Type B pancreatic cell (in vitro differentiated cells): ENCODE measurements at places on chromosomes 3 and 15.

- H3K27me3 ChIP-seq: no peaks in the 10 kb centered on the region
- H3K4me1 ChIP-seq: peaks cover 9% of the 10 kb centered on the region
- H3K36me3 ChIP-seq: peaks cover 32% of the 10 kb centered on the region
- no peak for DNase-seq
- H3K27ac ChIP-seq: no peak overlapping the region
- H3K4me3 ChIP-seq: no peak overlapping the region
These were observed 58.3 kb downstream of the LARS2 start for GRCh38 chr3:45446706-45447105.

DNA sequence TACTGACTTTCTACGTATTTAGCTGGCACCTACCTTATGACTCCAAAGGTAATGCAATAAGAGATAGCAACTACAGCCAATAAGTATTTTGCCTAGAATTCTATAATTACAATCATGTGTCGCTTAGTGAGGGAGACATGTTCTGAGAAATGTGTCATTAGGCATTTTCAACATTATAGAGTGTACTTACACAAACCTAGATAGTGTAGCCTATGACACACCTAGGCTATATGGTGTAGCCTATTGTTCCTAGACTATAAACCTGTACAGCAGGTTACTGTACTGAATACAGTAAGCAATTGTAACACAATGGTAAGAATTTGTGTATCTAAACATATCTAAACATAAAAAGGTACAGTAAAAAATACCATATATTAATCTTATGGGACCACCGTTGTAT lies 363.4 kb upstream of the DPH6 start:
- no peaks in the 10 kb centered on the region for H3K27me3 ChIP-seq
- no peak for DNase-seq
- no peaks in the 10 kb centered on the region for H3K36me3 ChIP-seq

GRCh38 chr3:51708216-51708845 lies 1.5 kb downstream of the GRM2 start:
- no peak overlapping the region for H3K27ac ChIP-seq
- H3K4me1 ChIP-seq: no peaks in the 10 kb centered on the region
- peak overlapping the region; percentile 84 for H3K4me3 ChIP-seq
- peaks cover 28% of the 10 kb centered on the region for H3K27me3 ChIP-seq
- DNase-seq: no peak

- no peak overlapping the region for H3K27ac ChIP-seq
- H3K36me3 ChIP-seq: no peaks in the 10 kb centered on the region
- peaks cover 10% of the 10 kb centered on the region for H3K4me1 ChIP-seq
- no peak for DNase-seq
- no peak overlapping the region for H3K4me3 ChIP-seq
These were observed 47.2 kb downstream of the THBS1 start for GRCh38 chr15:39628144-39628508.

DNA sequence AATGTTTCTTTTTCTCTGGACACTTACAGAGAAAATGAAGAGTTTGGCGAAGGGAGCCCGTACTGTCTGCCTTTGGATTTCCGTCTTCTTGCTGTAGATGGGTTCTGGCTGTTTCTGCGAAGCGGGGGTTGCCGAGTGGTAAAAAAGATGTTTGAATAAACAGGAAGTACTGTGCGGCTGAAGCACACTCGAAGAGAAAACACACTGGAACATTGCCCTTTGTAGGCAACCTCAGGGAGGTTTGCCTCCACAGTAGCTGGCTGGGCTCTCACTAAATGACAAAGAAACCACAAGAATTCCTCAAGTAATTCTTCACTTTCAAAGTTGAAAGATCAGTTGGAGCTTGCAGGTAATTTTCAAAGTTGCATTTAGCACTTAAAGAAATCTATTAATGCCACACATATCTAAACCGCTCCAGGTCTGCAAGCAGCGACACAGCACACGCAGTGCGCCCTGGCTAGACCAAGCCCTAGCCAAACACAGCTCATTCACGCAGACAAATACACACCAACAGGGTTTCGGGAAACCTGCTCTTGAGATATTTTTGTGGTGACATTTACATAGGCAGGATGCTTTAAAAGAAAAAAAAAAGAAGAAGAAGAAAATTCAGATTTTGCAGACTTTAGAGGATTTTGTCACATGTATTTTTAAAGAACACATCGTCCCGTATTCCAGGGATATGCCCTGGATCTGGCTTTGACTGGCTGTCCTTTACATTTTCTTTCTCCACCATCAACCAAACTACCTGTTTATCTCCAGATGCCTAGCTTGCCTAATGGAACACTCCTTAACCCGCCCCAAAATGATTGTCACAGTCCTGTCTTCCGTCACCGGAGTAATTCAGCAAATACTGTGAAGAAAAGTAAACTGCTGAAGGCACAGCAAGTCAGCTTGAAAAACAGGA lies 452.8 kb downstream of the FOXP1 start:
- DNase-seq: no peak
- peaks cover 67% of the 10 kb centered on the region for H3K4me1 ChIP-seq
- peak overlapping the region; percentile 96 for H3K27ac ChIP-seq
- H3K36me3 ChIP-seq: no peaks in the 10 kb centered on the region
- no peaks in the 10 kb centered on the region for H3K27me3 ChIP-seq

GRCh38 chr3:40237889-40238571 lies 71.5 kb upstream of the EIF1B start:
- no peak for DNase-seq
- no peak overlapping the region for H3K4me3 ChIP-seq
- no peaks in the 10 kb centered on the region for H3K36me3 ChIP-seq
- no peaks in the 10 kb centered on the region for H3K4me1 ChIP-seq

DNA sequence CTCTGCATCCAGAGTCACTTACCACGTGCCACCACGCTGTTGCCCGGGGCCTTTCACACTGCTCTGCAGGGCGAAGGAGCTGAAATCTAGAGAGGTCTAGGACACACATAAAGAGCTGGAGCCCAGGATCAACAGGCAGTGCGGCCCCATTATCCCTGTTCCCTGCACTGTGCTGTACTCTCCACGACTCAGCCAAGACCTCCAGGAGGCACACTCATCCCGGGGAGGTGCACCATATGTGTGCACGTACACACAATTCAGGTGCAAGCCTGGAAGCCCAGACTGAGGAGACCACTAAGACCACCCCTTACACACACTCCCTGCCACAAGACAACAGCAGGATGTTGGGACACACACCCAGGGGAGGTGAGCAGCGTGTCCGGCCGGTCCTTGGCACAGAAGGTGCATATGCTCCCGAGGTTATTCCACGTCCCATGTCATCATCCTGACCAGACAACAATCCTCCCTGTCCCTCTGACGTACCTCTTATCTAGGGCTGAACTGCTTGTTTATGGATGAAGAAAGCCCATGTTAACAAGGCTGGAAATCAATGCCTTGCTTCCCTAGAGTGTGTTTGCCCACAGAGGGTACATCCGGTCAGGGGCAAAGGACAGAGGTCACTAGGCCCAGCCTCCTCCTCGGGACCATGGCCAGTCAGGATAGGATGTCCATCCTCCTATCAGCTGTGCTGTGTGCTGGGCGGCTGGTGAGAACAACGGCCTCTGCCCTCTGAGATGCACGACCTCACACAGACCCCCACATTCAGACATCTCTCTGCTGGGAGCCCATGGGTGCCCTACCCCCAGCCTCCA lies 16.1 kb downstream of the KLF15 start:
- H3K4me1 ChIP-seq: no peaks in the 10 kb centered on the region
- H3K27ac ChIP-seq: no peak overlapping the region
- peaks cover 10% of the 10 kb centered on the region for H3K27me3 ChIP-seq

DNA sequence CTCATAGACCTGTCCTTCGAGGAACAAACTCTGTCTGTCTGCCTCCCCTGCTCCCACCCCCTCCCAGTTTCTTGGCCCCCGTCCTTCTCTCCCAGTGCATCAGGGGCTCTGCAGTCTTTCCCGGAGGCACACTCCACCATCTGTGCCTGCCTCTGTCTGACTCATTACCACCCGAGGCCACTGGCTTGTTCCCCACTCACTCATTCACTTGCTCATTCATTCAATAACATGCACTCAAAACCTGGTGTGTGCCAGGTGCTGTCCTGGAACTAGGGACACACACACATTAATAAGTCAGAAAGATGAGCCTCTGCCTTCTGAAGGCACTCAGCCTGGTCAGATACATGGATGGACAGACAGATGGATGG lies 12.4 kb downstream of the AMIGO3 start:
- no peak for DNase-seq
- H3K4me3 ChIP-seq: no peak overlapping the region
- H3K4me1 ChIP-seq: no peaks in the 10 kb centered on the region
- H3K27ac ChIP-seq: no peak overlapping the region

- no peak overlapping the region for H3K4me3 ChIP-seq
- H3K36me3 ChIP-seq: peaks cover 6% of the 10 kb centered on the region
- H3K4me1 ChIP-seq: peaks cover 7% of the 10 kb centered on the region
These were observed 62.2 kb downstream of the TIGIT start for GRCh38 chr3:114356066-114356465.

DNA sequence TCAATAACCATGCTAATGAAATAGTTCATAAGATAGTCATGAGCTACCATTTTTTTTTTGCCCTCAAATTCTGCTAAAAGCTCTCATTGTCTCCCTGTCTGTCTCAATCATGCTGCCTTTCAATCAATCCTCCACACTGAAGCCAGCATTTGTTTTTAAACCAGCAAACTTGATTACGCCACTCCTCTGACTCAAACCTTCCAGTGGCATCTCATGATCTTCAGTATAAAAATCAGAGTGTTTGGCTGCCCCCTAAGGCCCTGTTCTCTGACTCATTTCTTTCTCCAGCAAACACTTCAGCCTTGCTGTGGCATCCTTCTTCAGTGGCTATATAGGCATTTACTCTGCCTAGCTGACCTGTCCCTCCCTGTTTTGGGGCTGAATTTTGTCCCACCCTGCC lies 36.0 kb upstream of the EOMES start:
- H3K4me1 ChIP-seq: no peaks in the 10 kb centered on the region
- H3K27ac ChIP-seq: no peak overlapping the region
- no peaks in the 10 kb centered on the region for H3K36me3 ChIP-seq
- peaks cover 28% of the 10 kb centered on the region for H3K27me3 ChIP-seq
- no peak overlapping the region for H3K4me3 ChIP-seq
- no peak for DNase-seq

- DNase-seq: no peak
- no peaks in the 10 kb centered on the region for H3K27me3 ChIP-seq
- no peaks in the 10 kb centered on the region for H3K36me3 ChIP-seq
These were observed 644.1 kb downstream of the RBMS3 start for GRCh38 chr3:29924783-29925561.

- no peaks in the 10 kb centered on the region for H3K36me3 ChIP-seq
- DNase-seq: no peak
- H3K27ac ChIP-seq: no peak overlapping the region
- no peaks in the 10 kb centered on the region for H3K4me1 ChIP-seq
These were observed 16.1 kb downstream of the SIDT1 start for GRCh38 chr3:113548501-113548900.

DNA sequence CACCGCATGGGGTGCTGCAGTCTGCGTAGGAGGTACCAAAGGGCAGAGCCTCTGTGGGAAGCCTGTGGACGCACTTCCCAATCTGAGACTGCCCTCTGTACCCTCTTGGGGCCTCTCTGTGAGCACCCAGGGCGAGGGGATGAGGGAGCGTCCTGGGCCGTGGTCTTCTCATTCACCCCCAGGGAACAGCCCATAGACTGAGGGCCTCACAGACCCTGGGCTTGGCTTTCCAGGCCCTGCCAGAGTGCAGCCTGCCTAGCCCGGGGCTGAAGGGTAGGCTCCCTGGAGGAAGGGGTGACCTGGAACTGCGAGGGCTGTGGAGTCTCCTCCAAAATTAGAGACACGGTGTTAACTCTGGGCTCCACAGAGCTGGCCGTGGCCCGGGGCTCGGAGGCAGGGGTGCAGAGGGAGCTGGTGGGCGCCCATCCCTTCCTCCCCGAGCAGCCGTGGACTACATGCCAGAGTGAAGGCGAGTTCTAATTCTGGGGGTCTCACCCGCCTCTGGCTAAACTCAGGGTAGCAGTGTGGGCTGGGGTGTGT lies 468 bp upstream of the SPTBN5 start:
- no peak for DNase-seq
- no peaks in the 10 kb centered on the region for H3K27me3 ChIP-seq
- peaks cover 16% of the 10 kb centered on the region for H3K36me3 ChIP-seq
- no peak overlapping the region for H3K27ac ChIP-seq
- H3K4me1 ChIP-seq: peaks cover 17% of the 10 kb centered on the region

GRCh38 chr15:77671362-77672056 lies 38.8 kb upstream of the LINGO1 start:
- no peak overlapping the region for H3K27ac ChIP-seq
- H3K36me3 ChIP-seq: no peaks in the 10 kb centered on the region
- no peak for DNase-seq
- H3K4me3 ChIP-seq: no peak overlapping the region
- H3K27me3 ChIP-seq: peaks cover 5% of the 10 kb centered on the region
- H3K4me1 ChIP-seq: no peaks in the 10 kb centered on the region

GRCh38 chr3:25097023-25097422 lies 331.0 kb upstream of the RARB start:
- DNase-seq: no peak
- H3K27me3 ChIP-seq: peaks cover 48% of the 10 kb centered on the region
- no peaks in the 10 kb centered on the region for H3K36me3 ChIP-seq
- H3K4me3 ChIP-seq: no peak overlapping the region
- H3K27ac ChIP-seq: no peak overlapping the region
- H3K4me1 ChIP-seq: peaks cover 19% of the 10 kb centered on the region
